ENCODE measurements at places on chromosomes 4 and X. TPM values are rescaled to one million over a fixed set of nuclear protein-coding genes. Genes with fewer than 3 reads are reported as not detected.

Gene PCDH7
- total RNA-seq, result 65.0 TPM

Gene ANXA10
- total RNA-seq, result not detected

Gene IL2
- not detected for total RNA-seq

Gene UGT2B11
- total RNA-seq, result 0.82 TPM

Gene PRRG1
- total RNA-seq, result 16.0 TPM

Gene TACR3
- total RNA-seq, result 5.9 TPM

Gene STPG2
- total RNA-seq, result 0.31 TPM

Gene NXF2B
- total RNA-seq, result not detected

Gene CACNA1F
- total RNA-seq, result not detected

Gene ZNF518B
- total RNA-seq, result 34.0 TPM

Gene HTR2C
- total RNA-seq, result not detected

Gene PLRG1
- total RNA-seq, result 55.5 TPM

Gene IBSP
- not detected for total RNA-seq

Gene FOXR2
- not detected for total RNA-seq

Gene REELD1
- total RNA-seq, result not detected

Gene KLHL4
- 3.9 TPM for total RNA-seq

Gene ARHGAP36
- total RNA-seq, result 172 TPM

Gene GPR143
- total RNA-seq, result not detected

Gene C4orf50
- 0.10 TPM for total RNA-seq

Gene HERC5
- total RNA-seq, result 2.2 TPM

Gene ZAR1
- total RNA-seq, result not detected

Gene NDNF
- total RNA-seq, result 51.1 TPM

Gene TLR6
- total RNA-seq, result 1.9 TPM

Gene CSAG3
- not detected for total RNA-seq

Gene RHOH
- 0.62 TPM for total RNA-seq
